SW 1271 (cell line): ENCODE measurements at places on chromosomes 6 and 20.

DNA sequence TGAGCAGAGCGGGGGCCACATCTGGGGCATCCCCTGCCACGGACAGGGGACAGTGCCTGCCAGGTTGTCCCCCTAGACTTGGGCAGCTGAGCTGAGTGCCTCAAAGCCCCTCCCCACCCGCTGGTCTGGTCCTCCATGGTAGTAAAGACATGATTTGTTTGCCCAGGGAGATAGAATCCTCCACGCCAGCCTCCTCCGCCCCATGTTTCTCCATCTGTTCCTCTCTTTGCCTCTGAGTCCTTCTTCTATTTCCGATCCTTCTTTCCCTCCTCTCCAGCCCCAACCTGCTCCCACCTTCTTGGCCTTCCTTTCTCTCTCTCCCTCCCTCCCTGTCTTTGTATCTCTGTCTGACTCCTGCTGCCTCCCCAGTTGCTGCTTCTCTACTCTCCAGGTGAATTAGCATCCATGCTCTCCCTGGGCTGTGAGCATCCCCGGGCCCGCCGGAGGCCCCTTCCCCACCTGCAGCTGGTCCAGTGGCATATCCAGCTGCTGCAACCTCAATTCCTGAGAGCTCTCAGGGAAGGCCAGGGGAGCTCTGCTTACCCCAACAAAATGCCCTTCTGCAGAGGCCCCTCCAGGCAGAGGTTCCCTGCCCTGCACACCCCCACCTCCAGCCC lies 45.8 kb downstream of the CPNE5 start:
- DNase-seq, result no peak

- no peak for DNase-seq
These were observed 8.7 kb upstream of the RPP40 start for GRCh38 chr6:5012519-5012918.

DNA sequence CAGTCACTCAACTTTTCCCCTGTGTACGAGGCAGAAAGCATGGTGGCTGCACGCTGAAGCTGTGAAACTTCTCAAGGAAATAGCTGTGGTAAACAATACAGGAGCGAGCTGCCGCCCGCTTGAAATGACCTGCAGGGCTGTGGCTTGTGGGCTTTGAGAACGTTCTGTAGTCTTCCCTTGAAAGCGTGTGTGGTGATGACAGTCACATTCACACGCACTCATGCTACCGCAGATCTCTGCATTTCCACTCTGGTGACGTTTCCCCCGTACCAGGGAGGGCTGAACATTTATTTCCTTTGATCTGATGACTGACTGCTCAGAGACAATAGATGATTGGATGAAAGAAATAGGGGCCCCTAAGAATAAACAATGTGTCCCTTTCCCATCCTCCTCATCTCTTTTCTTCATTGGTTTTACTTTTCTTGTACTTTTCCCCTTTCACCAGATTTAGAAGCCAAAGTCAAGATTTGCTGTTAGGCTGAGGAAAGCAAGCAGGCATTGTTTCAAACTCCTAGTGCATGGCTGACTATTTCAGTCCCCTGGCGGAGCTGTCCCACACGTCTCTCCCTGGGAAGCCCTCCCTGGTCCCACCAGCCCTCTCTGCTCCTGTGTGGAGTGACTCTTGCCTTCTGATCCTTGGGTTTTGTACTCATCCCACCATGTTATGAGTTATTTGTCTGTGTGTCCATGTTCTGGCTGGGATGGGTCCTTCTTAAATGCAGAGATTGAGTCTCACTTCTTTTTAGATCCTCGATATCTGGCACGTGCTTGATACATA lies 3.9 kb downstream of the SYTL3 start:
- no peak for DNase-seq

- no peak for DNase-seq
These were observed 262.1 kb downstream of the LRFN2 start for GRCh38 chr6:40325041-40325440.

DNA sequence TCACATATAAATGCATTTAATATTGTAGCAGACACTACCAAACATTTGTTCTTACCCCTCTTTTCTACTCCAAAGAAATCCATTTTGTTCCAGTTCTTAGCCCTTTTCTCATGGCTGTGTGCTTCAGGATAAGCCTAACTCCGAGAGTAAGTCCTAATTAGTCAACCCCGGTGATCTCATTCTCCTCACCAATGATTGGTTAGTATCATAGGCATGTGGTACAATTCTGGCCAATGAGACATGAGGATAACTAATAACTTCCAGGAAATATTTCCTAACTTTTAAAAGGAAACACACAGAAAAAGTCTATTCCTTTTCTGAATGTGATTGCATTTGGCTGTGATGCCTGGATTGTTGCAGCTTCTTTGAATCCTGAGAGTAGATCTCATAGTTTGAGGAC lies 116.0 kb downstream of the GPR63 start:
- DNase-seq, result no peak

- DNase-seq, result no peak
These were observed 55.2 kb downstream of the SMLR1 start for GRCh38 chr6:130882370-130882769.

DNA sequence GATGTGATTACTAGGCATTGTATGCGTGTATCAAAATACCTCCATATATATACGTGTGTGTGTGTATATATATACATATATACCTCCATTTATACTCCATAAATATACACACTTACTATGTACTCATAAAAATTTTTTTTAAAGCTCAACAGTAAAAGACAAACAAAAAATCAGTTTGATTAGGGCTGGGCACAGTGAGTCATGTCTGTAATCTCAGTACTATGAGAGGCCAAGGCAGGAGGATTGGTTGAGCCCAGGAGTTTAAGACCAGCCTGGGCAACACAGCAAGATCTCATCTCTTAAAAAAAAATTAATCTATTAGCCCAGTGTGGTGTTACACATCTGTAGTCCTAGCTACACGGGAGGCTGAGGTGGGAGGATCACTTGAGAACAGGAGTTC lies 24.6 kb downstream of the PDSS2 start:
- no peak for DNase-seq

GRCh38 chr20:47125758-47126591 lies 230.5 kb downstream of the ZMYND8 start:
- no peak for DNase-seq

DNA sequence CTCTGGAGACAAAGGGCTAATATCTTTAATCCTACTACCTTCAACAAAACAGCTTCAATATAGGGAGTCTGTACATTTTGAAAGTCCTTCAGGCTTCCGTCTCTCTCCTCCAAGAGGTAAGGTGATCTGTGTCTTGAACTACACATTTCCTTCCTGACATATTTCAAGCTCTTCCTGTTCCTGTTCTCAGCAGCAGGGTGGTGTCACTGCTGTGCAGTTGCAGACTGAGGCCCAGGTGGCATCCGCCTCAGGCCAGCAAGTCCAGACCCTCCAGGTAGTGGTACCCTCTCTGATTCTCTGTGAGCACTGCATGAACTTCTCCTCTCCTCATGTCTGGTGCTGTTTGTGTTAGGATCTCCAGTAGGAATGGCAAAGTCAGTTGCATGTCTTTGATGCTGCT lies 7.8 kb downstream of the NFYA start:
- DNase-seq, result no peak
